ENCODE measurements at places on chromosomes 11 and 22.

DNA sequence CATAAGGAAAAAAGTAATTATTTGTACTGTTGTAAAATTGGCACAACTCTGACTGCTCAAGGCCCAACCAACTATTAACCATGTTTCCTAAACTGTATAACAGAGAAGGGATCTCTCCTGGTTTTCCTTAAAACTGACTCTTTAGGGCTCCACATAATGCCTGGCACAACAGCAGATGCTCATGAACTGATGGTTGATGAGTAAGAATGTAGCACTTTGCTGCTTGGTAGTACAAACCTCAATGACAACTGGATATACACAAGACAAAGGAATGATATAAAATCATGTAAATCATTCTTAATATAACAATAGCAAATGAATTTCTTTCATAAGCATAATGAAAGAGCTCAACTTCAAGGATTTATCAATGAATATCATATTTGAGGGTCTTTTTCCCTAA lies 11.7 kb downstream of the MSANTD2 start:
- no peak for DNase-seq

GRCh38 chr11:92111287-92111686 lies 113.3 kb upstream of the FAT3 start:
- DNase-seq: no peak

GRCh38 chr11:117837070-117837776 lies 12.7 kb upstream of the FXYD2 start:
- peak; percentile 33 for DNase-seq

- no peak for DNase-seq
Observed at GRCh38 chr11:105699203-105699602, 89.3 kb downstream of the GRIA4 start.

DNA sequence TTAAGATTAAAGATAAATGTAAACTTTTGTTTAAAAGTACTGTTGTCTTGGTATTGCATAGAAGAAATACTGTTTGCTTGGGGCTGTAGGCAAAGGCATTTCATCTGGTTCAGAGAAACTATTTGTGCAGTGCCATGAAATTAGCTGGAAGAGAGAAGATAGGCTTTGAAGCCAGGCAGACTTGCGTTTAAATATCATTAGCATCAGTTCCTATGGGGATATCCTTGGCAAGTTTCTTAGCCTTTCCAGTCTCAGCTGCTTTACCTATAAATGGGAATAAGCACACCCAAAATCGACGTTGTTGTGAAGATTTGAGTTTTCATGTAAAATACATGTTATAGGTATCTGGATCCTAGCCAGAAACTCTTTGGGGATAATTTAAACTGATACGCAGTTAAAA lies 133.9 kb downstream of the FBXO7 start:
- DNase-seq: no peak

DNA sequence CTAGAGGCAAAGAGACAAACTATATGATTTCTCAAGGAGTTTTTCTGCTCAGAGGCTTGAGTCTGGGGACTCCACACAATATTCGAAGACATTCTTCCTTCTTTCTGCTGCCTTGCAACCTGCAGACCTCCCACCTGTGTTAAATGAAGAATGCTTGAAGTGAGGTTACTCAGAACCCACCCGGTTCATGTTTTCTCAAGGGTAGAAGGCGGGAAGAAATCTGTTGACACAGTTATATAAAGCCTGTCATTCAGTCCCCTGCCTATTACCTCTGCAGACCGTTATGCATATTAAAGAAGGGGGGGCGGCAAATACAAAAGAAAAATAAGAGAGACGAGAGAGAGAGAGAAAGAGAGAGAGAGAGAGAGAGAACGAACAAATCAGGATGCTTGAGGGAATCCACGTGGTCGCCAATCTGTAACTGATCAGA lies 2.2 kb upstream of the KMT2A start:
- DNase-seq: no peak

GRCh38 chr11:130652671-130653335 lies 204.4 kb downstream of the ADAMTS15 start:
- DNase-seq: no peak

DNA sequence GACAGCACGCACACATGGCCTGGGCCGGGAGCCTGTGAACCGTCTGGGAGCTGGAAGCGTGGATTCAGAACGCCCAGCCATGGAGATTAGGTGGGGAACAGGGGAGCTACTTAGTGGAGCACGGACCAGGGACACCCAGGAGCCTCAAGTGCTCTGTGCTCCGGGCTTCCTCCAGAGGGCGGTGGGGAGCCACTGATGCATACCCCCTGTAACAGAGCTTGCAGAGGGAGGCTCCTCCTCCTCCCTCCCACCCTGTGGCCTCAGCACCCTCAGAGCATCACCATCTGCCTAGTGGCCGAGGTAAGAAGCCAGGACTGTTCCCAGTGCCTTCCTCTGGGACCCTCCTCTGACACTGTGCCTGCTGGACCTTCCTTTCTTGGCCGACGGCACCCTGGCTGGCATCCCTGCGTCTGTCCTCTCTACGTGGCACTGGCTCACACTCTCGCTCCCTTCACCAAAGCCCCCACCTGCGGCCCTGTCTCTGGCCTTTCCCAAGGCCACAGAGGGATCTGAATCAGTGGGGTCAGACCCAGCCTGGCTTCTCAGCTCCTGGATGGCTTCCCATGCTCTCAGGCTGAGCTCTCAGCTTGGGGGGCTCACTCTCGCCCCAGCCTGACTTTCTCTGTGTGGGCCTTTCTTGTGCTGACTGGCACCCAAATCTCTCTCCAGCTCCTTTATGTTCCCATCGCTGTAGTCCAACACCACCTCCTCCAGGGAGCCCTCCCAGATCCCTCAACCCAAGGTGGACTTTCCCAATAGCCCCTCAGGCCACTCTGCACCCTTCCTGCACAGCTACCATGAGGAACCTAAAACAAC lies 780.9 kb downstream of the BRD1 start:
- no peak for DNase-seq

DNA sequence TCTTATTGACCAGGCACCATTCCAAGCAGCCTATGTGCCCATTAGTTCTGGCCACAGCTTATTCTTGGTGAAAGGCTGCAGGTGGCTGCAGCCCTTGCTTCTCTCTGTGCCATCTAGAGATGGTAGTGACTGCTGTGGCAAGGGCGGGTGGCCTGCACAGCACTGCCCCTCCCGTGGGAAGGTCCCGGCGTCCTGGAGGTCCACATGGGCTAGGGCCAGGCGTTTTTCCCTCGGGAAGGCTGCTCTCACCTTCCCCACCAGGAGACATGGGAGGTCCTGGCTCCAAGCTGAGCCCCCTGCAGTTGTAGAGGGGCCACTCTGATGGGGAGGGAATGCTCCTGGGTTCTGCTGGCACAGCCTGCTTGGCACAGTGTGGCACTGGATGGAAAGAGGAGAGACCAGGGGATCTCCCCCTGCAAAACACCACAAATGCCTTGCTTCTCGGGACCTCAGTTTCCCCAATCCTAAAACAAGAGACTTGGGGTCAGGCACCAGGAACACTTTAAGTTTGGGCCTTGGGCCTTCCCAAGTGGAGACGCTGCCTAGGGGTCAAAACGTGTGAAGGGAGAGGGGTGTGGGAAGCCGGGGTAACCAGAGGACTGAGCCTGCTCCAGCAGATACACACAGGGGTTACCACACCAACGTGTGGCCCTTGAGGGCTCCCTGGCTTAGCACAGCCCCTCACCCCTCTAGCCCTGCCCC lies 10.0 kb upstream of the TBC1D22A start:
- no peak for DNase-seq

GRCh38 chr11:111745719-111746504 lies 20.3 kb downstream of the PPP2R1B start:
- no peak for DNase-seq

- DNase-seq: no peak
Observed at GRCh38 chr22:29039148-29039547, 22.5 kb downstream of the C22orf31 start.

- DNase-seq: no peak
Observed at GRCh38 chr22:19577422-19577966, 53.3 kb upstream of the CLDN5 start.

DNA sequence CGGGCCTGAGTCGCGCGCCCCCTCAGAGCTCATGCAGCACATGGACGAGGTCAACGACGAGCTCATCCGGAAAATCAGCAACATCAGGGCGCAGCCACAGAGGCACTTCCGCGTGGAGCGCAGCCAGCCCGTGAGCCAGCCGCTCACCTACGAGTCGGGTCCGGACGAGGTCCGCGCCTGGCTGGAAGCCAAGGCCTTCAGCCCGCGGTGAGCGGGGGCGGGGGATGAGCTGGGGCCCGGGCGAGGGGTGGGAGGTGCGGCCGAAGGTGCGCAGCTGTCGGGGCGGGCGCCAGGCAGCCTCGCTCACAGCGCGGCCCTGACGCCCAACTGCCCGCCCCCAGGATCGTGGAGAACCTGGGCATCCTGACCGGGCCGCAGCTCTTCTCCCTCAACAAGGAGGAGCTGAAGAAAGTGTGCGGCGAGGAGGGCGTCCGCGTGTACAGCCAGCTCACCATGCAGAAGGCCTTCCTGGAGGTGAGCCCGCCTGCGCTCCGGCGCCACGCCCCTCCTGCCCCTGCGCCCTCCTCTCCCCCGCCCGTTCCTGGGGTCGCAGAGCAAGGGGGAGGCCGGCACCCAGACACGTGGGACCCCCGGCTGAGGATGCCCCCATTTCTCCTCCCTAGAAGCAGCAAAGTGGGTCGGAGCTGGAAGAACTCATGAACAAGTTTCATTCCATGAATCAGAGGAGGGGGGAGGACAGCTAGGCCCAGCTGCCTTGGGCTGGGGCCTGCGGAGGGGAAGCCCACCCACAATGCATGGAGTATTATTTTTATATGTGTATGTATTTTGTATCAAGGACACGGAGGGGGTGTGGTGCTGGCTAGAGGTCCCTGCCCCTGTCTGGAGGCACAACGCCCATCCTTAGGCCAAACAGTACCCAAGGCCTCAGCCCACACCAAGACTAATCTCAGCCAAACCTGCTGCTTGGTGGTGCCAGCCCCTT lies 20.5 kb downstream of the EPS8L2 start:
- no peak for DNase-seq

- DNase-seq: no peak
Observed at GRCh38 chr11:1438967-1439330, 47.6 kb downstream of the MOB2 start.

- DNase-seq: no peak
Observed at GRCh38 chr11:15780382-15780781, 576.0 kb downstream of the SOX6 start.

- no peak for DNase-seq
Observed at GRCh38 chr11:31786996-31787685, 24.0 kb downstream of the PAX6 start.

- no peak for DNase-seq
Observed at GRCh38 chr11:34408580-34409172, 30.1 kb upstream of the CAT start.

GRCh38 chr22:49209452-49210195 lies 618.0 kb downstream of the BRD1 start:
- DNase-seq: peak; percentile 57

DNA sequence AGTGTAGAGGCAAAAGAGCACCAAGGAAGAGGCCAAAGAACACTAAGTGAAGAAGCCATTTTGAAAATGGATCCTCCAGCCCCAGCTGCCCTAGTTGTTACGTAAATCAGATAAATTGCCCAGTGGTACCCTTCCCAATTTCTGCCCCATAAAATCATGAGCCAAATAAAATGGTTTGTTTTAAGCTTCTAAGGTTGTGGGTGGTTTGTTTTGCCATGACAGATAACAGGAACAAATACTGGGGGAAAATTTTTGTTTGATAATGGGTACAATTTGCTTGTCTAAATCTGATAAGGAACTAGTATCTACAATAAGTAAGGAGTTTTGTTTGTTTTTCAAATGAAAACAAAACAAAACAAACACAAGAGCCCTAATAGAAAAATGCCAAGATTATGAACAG lies 30.6 kb upstream of the HSD17B12 start:
- no peak for DNase-seq

DNA sequence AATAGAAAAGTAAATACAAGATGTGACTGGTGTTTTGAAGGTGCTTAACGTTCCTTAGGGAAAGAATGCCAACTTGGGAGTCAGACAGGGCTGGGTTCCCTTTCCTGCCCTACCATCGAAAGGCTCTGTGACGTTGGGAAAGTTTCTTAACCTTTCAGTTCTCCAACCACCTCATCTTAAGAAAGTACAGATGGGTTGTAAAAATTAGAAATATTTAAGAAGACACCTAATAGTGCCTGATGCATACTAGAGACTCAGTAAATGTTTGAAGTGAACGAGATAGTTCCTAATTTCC lies 1.1 kb downstream of the GTPBP1 start:
- DNase-seq: no peak

- no peak for DNase-seq
Observed at GRCh38 chr11:46326813-46327416, 20.3 kb upstream of the DGKZ start.

DNA sequence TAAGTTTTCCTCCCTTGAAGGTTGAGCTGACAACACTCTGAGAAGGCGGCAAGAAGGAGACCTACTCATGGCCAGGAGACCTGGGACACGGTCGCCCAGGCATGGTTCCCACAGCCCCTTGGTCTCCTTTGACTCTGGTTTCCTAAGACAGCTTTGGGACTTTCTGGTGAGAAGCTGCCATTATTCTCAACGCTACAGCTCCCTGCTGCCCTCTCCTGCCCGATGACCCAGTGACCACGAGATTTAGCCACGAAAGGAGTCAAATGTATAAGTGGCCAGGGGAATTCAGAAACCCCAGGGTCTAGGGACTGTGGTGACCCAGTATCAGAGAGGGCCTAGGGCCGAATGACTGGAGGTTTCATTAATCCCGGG lies 699 bp upstream of the SDF2L1 start:
- no peak for DNase-seq

DNA sequence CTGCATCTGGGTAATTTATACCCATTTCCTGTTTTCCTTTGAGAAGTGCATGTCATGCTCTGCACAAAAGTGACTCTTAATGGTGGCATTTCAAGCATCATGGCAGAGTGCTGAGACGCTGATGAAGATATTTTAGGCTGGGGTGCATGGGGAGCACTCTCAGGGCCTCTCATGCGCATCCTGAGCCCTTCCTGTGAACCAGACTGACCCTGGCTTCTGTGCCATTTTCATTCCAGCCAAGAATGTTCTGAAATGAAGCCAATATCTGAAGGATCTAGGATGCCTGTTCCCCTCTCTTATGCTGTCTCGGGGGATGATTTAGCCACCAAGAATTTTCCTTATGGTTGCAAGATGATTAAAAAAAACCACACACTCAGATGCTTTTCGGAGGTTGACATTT lies 61.5 kb downstream of the MIAT start:
- DNase-seq: no peak

GRCh38 chr11:125282596-125282914 lies 118.0 kb downstream of the PKNOX2 start:
- DNase-seq: no peak

DNA sequence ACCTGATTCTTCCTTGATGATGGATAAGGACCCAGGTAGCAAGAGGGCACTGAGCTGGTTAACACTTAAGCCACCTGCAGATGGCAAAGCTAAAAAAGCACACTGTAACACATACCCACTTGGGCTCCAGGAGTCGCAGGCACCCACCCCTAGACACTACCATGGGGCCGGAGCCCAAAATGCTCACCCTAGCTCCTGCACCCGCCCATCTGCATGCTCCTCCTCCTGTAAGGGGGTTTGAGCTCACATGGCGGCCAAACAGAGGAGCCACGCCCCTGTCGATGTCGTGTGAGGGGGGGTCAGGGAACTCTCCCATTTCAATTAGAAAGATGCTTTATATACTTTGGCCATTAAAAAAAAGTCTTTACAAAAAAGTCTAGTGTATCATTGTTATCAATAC lies 370.7 kb downstream of the DLG2 start:
- no peak for DNase-seq

- DNase-seq: no peak
Observed at GRCh38 chr11:125464270-125464662, 31.8 kb downstream of the FEZ1 start.

GRCh38 chr11:61343792-61344745 lies 11.0 kb downstream of the TKFC start:
- no peak for DNase-seq

Measured in mesothelial cell of epicardium (in vitro differentiated cells).